NCI-H146 (cell line): ENCODE measurements at places on chromosomes 12 and 14.

GRCh38 chr12:57528176-57528575, 5.6 kb downstream of the MBD6 start:
- no peak for DNase-seq

DNA sequence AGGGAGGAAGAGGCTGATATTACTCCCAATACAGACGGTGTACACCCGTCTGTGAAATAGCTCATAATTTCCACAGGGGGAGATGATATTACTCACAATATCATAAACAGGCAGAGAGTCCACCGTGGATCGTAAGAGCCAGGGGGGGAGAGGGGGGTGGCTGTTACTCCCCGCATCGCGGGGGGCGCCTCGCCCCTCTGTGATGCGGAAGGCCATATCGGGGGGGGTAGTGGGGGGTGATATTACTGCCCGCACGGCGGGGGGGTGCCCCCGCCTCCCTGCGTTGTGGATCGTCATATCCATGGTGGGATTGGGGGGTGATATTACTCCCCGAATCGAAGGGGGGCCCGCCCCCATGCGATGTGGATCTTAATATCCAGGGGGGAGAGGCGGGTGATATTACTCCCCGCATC, 91.9 kb downstream of the FRMD6 start:
- no peak for DNase-seq

DNA sequence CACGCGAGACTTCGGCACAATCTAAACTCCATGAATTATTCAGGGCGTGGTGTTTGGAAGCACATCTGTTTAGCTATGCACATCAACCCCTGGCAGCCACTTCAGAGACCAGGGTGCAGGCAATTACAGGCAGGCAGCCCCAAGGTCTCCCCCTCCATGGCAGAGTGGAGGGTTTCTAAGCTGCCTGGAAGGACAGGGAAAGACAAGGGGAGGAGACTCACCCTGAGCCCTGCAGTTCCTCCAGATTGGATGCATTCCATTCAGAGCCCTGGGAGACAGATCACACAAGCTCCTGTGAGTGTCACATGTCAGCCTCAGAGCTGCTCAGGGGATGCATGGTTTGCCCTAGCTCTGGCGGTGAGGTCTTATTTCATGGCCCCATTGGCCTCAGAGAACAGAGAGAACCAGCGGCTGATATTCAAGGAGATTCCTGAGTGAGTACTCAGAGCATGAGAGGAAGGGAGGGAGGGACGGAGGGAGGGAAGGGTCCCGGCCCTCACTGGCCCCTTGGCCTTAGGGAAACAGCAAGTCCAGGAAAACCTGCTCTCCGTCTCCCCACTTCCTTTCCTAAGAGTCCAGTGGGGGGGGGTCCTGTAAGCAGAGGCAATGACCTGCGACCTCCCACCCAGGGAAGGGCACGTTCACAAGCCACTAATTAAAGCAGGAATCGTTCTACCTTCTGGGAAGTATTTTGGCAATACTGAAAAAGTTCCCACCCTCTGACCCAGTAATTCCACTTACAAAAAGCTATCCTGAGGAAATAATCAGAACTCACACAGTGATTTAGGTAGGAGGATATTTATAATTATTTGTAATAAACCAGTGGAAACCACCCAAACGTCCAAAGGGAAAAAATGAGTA, 55.1 kb downstream of the SSH1 start:
- no peak for DNase-seq

- no peak for DNase-seq
Measured at GRCh38 chr12:30095511-30095910, 311.8 kb upstream of the TMTC1 start.

DNA sequence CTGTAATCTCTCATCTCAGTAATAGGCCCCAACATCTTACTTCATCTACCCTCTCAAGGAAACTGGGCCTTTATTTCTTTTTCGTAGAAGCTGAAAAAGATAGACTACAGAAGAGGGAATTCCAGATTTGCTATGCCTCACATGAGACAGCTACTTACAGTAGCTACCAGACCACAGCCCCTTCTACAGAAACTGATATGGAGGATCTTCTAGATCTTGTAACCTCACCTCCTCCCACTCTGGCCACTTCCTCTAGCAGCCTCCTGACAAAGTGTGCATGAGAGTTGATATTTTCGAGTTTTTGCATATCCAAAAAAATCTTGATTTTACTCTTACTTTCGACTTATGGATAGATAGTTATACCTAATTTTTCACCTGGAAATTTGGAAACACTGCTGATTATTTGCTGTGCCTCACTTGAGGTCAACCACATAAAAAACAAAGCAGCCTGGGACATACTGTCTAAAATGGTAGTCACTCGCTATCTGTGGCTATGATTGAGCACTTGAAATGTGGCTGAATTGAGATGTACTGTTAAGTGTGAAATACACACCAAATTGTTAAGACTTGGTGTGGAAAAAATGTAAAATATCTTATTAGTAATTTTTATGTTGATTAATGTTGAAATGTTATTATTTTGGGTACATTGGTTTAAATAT, 86.3 kb upstream of the NID2 start:
- no peak for DNase-seq

DNA sequence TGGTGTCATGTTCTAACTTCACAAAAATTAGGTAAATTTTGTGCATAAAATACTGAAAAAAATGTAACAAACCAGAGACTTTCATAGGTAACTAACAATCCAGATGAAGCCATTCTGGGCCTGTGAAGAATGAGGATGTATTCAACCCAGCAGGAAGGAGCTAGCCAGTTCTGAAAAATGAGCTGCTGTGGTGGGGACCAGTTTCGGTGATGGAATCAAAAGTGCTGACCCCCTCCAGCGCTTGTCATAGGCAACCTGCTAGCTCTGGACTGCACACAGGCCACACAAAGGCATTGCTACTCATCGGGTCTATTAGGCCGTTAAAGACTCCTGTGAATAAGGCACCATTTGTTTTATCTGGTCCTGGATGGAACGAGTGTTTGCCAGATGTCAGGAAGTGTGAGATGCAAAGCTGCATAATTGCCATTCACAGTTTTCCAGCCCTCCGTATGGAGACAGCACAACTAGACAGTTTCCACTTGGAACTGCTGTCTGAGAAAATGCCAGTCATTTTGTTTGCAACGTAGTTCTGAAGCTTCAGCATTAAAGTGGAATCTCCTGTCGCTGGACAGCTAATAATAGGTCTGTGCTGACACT, 3.3 kb upstream of the RIMBP2 start:
- peak; percentile 53 for DNase-seq

DNA sequence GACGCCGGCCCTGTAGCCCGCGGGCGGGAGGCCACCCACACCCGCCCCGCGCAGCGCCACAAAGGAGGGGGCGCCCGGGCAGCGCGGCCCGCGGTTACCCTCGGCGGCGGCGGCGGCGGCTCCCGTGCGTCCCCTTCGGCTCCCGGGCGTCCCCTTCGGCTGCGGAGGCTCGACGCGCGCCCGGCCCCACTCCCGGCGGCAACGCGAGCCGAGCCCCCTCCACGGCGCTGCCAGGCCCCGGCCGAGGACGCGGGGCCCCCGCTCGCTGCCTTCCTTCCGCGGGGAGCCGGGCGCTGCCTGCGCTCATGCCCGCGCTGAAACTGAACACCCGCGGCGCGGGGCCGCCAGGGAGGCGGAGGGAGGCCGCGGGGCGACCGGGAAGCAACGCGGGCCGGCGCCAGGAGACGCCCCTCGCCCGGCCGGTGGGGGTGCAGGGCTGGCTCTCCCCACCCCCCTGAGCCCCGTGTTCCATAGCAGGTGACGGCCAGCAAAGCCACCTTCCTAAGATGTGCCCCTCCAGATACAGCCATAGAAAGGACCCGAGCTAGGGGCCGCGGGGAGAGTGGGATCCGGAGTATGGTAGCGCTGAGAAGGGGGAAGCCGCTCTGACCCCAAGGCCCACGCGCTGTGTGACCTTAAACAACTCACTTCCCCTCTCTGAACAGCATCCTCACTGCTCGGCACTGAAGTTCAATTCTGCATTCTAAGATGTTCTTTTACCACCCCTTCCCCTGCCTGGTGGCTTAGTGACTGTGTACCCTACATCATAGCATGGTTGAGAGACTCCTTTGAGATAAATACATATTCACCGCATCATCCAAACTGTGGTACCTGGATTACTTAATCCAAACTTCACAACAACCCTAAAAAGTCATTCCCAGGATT, 42.8 kb downstream of the KDM2B start:
- peak; percentile 52 for DNase-seq

DNA sequence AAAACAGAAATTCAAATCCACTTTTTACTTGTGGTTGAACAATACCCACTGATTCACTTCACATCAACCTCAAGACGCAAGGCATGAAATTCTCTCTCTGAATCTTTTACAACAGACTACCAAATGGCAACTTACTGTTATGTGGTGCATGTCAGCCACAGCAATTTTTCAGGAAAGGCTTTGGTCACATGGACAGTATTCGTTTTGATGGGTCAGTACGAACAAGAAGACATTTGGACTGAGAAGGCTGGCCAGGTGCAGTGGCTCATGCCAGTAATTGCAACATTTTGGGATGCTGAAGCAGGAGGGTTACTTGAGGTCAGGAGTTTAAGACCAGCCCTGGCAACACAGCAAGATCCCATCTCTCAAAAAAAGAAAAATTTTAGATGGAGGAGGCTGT, 144.0 kb downstream of the SEC23A start:
- no peak for DNase-seq

GRCh38 chr12:107774349-107775029, at the start of gene ASCL4:
ASCL4 (plus strand) TSS chr12:107774704; CDS start chr12:107775219, 515 bp downstream.
- no peak for DNase-seq

GRCh38 chr14:67257906-67258305, 16.7 kb downstream of the PALS1 start:
- no peak for DNase-seq

- DNase-seq, result no peak
Measured at GRCh38 chr14:35747379-35747778, 61.7 kb downstream of the RALGAPA1 start.

GRCh38 chr14:60302663-60303062, 53.6 kb downstream of the PPM1A start:
- no peak for DNase-seq

GRCh38 chr14:75005357-75005756, 2.6 kb downstream of the EIF2B2 start:
- DNase-seq, result no peak

- DNase-seq, result no peak
Measured at GRCh38 chr14:52412426-52412825, 98.3 kb downstream of the PTGER2 start.

GRCh38 chr12:56628671-56629458, 1.3 kb downstream of the BAZ2A start:
- peak; percentile 40 for DNase-seq

- DNase-seq, result no peak
Measured at GRCh38 chr12:115213538-115214016, 529.6 kb upstream of the TBX3 start.

DNA sequence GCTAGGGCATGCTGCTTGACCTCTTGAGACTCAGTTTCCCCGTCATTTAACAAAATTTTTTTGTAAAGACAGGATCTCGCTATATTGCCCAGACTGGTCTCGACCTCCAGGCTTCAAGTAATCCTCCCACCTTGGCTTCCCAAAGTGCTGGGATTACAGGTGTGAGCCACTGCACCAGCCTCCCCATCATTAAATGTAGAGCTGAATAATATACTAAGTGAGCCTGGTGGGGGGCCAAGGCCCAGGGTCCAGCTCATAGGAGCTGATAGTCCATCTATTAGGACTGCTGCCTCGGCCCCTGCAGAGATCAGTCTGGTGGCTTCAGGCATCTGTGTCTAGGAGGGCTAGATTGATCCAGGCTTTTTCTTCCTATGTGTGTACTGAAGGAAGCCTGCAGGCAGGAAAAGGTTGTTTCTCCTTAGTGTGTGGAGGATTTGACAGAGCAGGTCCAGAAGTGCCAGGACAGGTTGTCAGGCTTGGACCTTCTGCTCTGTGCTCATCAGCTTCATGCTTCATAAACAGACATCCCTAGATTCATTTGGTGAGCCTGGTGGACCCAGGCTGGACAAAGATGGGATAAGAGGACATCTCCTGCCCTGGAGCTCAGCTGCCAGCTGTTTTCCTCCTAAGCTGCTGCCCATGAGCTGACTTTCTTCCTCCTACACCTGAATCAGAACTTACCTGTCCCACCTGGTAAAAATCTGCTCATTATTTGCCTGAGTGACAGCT, 135.4 kb downstream of the ZFP36L1 start:
- no peak for DNase-seq

DNA sequence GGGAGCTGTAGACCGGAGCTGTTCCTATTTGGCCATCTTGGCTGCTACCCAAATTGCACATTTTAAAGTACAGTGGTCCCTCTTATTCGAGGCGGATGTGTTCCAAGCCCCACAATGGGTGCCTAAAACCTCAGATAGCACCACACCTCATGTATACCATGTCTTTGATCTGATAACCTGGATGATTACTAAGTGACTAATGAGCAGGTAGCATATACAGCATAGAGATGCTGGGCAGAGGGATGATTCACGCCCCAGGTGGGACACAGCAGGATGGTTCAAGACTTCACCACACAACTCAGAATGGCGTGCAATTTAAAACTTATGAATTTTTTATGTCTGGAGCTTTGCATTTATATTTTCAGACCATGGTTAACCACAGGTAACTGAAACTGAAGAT, 255.0 kb downstream of the AKAP6 start:
- DNase-seq, result no peak

GRCh38 chr14:86626530-86626929, 1096.6 kb downstream of the FLRT2 start:
- DNase-seq, result no peak

DNA sequence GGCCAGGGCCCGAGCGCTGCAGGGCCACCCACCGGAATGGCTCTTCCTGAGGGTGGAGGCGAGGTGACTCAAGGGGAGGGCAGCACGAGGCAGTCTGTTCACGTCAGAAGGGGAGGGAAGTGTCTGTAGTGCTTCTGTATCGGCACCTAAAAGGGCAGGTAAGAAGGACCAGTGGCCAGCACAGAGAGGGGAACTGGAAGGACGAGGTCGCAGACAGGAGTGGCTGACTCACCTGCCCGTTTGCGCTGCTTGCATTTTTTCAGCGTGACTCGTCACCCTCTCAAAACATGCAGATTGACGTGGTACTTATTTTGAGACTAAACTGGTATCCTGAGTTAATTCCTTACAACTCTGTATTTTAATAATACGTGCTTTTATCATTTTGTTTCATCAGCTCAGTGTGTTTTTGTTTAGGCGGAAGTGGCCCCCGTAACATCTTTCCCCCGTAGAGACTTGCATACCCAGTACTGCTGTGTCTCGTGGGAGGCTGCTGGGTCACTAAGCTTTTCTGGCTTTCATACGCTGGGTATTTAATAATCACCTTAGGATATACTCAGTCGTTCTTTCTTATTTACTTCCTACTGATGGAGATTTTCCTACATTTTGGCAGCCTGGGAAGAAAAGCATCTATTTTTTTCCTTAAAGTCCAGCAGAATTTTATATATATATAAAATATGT, 26.4 kb downstream of the SFSWAP start:
- DNase-seq, result no peak

GRCh38 chr14:55198749-55199148, 7.4 kb upstream of the DLGAP5 start:
- no peak for DNase-seq

- DNase-seq, result no peak
Measured at GRCh38 chr12:93540466-93540865, 32.0 kb upstream of the SOCS2 start.

- no peak for DNase-seq
Measured at GRCh38 chr12:53965281-53966084, 7.4 kb upstream of the HOXC11 start.

- DNase-seq, result no peak
Measured at GRCh38 chr14:91942946-91943345, 4.5 kb downstream of the FBLN5 start.
